ENCODE measurements at places on chromosomes 5 and 9.

DNA sequence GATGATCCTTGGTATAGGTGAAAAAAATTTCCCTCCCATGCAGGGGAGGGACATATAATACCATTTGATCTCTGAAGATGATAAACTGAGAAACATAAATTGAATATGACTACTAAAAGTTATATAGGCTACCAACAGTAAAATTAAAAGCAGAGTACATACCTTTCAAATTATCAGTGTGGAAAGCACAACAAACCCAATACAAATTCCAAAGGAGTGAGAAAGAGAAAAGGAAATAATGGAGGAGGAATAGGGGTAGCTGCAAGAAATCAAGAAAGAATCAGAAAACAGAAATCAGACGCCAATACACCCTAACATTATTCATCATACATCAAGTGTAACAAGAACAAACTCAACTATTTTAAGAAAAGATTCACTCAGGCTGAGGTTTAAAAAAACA is 17.7 kb downstream of the GNAQ start:
- no peak for DNase-seq

DNA sequence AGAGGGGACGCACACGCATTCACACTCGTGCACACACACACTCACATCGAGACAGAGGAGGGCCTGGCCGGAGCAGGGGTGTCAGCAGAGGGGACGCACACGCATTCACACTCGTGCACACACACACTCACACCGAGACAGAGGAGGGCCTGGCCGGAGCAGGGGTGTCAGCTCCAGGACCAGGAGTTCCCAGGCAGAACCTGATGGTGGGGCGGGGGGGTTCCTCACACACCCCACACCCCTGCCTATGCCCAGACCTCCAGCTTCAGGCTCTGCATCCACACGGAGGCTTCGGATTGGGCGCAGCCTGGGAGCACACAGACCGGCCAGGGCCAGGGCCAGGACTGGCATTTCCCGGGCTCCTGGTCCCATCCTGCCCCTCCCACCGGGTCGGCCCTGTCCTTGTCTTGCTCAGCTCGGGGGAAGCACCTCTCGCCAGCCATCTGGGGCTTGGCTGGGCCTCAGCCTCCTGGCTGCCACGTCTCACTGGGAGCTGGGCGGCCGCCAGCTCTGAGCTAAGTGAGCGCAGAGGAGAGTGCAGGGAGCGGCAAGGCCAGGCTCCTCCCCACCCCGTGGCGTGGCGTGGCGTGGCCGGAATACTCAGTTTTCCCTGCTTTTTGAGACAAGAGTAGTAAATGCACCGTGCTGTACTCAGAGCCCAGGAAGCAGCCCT is 31.3 kb downstream of the ADAMTS2 start:
- DNase-seq = no peak

GRCh38 chr5:173796721-173797495 is 91.2 kb upstream of the CPEB4 start:
- no peak for DNase-seq

GRCh38 chr5:34586117-34586885 is 69.8 kb upstream of the RAI14 start:
- DNase-seq = no peak

DNA sequence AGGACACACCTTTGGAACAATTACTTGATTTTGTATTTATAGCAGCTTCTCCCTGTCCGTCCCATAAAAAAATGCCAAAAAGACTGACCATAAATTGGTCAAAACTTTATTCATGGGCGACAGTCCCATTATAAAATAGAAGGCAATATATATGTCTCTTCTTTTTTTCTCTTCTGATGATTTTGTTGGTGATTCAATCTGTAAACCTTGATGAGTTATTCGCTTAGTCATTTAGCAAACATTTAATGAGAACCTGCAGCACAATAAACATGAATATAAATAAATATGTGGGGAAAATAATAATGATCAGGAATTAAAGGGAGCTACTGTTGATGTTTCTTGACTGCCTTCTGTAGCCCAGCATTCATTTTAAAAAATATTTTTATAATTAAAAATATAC is 356.4 kb upstream of the ACTBL2 start:
- no peak for DNase-seq

GRCh38 chr5:96148376-96148775 is 186.7 kb upstream of the ELL2 start:
- no peak for DNase-seq

GRCh38 chr9:2229109-2229721 is 214.1 kb downstream of the SMARCA2 start:
- no peak for DNase-seq

GRCh38 chr5:68746220-68746619 is 347.6 kb upstream of the SLC30A5 start:
- no peak for DNase-seq

- DNase-seq = no peak
These were observed 33.7 kb downstream of the USP20 start for GRCh38 chr9:129868872-129869486.

DNA sequence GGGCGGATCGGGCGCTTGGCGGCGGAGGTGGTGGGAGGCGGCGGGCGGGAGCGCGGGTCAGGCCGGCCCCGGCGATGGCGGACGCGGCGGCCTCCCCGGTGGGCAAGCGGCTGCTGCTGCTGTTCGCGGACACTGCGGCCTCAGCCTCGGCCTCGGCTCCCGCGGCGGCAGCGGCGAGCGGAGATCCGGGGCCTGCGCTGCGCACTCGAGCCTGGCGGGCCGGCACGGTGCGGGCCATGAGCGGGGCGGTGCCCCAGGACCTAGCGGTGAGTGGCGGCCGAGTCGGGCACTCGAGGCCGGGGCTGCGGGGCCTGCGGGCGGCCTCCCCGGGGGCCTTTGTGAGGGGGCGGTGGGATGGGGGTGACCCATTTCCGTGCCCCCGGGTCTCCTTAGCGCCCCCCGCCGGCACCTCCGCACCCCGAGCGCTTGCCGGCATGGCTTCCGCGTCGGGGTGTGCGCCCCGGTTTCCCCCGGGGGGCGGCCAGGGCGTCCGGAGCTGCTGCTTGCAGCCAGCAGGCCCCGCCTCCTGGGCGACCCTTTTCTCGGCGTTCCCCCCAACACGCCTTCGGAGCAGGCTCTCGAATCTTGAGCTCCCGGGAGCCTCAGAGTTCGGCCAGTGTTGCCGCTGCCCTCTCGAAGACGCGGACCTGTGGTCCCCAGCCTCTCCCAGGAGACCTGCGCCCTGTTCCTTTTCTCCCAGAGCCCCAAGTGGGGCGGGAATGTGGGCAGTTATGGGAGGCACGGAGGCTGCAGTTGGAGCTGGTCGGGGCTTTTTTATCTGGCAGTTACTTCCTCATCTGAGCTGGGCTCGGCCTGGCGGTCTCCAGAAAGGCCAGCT is 456 bp downstream of the KDM3B start:
- no peak for DNase-seq

- no peak for DNase-seq
These were observed 762.6 kb upstream of the SEMA6A start for GRCh38 chr5:117337064-117337749.

- DNase-seq = no peak
These were observed 38.2 kb upstream of the TEX48 start for GRCh38 chr9:114720086-114720676.

GRCh38 chr5:169956126-169956525 is 24.2 kb downstream of the INSYN2B start:
- no peak for DNase-seq

DNA sequence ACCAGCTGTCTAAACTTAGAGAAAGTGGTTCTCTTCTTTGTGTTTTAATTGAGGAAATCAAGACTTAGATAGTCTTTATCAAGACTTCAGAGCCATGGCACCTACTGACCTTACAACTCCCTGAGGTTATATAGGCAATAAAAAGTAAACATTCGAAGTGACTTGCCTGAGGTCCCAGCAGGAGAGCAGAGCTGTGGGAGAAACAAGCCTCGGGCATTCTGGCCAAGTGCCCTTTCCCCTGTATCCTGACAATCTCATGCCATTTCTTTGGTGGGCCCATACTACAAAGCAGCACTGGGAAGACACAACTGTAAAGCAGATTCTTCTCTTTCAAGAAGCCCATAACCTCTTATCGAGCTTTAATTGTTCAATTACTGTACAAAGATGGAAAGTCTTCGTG is 23.1 kb downstream of the FREM1 start:
- DNase-seq = no peak

DNA sequence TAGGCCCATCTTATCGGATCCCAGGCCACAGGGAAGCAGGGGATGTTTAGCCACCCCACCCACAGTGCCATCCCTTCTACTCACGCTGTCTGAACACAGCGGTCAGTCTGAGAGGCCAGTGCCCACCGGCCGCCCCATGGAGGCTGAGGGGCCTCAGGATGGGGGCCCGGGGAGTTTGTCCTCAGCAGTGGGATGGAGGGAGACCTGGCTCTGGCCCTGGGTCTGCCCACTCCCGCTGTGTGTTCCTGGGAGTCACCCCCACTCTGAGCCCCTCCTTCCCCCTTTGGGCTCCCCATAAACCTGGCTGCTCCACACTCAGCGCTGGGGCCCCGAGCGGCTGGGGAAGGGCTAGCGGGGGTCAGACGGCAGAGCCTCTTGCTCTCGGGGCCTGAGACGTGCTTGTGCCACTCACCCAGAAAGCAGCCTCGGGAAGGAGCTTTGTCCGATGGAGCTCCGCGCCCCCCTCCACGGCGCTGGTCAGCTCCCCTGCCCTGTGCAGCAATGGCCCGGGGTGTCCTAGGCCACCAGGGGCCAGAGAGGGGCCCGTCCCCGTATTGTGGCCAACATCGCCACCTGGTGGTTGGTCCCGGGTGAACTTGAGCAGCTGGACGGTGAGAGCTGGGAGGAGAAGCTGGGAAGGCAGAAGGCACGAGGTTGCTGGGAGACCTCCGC is 10.9 kb upstream of the LAMC3 start:
- no peak for DNase-seq

- DNase-seq = no peak
These were observed 27.0 kb downstream of the OSMR start for GRCh38 chr5:38872826-38873225.

DNA sequence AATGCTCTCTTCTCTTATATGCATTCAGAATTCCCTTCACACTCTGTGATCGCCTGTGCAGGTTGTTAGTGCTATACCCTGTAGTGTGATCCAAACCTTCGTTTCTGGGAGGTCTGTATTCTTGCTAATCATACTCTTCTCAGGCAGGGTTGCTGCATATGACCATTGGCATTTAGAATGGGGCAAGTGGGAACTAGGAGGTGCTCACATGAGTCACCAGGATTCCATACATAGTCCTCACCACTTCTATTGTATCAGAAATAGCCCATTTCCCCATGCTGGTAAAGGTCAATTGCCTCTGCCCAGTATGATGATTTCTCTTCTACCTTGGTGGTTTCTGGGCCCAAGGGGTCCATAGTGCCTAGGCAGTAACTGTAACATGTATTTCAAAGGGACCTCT is 443.5 kb upstream of the CDH6 start:
- no peak for DNase-seq

- DNase-seq = no peak
These were observed 166.8 kb upstream of the RFX3 start for GRCh38 chr9:3692606-3693005.

DNA sequence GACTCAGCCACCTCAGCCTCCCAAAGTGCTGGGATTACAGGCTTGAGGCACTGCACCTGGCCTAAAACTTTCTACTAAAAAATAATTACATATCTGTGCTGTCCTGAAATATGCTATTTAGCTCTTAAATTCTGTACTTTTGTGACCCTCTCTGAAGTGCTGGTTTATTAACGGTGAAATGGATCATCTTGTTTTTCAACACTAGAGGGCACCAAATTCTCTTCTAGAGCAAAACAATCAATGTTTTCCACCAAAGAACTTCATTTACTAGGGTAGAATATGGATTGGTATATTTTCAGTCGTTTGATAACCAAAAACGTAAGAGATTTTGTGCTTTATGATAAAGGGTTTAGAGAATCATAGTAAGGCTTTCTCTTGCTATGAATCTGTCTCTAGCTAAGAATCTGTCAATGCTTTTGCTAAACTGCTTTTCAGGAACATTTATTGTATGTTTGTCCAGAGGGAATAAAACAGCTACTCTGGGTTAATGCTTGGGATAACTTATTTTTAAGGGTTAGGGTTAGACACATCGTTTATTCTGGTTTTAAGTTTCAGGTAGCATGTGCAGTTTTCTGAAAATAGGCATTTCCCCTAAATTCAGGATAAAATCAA is 63.6 kb downstream of the RNF180 start:
- no peak for DNase-seq

GRCh38 chr9:83509402-83509801 is 28.8 kb downstream of the FRMD3 start:
- DNase-seq = no peak

DNA sequence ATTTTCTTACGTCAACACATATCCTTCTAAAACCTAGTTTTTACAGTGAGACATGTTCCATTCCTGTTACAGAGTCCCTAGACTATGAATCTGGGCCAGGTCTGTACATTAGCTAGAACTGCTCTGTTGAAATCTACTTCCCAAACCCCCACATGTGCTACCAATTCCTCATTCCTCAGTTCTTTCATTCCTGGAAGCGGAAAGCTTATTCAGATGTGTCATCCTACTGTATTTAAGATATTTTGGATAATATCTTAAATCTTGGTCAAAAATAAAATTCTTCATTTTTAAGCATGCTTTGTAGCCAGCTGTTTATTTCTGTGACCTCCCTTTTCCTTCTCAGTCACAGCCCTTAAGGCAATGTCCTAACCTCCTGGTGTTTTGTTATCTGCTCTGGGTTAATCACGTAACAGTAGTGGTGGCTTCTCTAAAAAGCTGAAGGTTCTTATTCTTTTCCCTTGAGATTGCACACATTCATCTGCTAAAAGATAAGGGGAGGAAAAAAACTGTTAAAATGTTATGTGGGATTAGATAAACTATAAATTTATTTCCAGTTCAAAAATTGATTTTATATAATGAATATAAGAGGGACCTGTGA is 35.6 kb downstream of the GLRX start:
- no peak for DNase-seq

GRCh38 chr9:125949703-125950460 is 202.7 kb downstream of the PBX3 start:
- no peak for DNase-seq

DNA sequence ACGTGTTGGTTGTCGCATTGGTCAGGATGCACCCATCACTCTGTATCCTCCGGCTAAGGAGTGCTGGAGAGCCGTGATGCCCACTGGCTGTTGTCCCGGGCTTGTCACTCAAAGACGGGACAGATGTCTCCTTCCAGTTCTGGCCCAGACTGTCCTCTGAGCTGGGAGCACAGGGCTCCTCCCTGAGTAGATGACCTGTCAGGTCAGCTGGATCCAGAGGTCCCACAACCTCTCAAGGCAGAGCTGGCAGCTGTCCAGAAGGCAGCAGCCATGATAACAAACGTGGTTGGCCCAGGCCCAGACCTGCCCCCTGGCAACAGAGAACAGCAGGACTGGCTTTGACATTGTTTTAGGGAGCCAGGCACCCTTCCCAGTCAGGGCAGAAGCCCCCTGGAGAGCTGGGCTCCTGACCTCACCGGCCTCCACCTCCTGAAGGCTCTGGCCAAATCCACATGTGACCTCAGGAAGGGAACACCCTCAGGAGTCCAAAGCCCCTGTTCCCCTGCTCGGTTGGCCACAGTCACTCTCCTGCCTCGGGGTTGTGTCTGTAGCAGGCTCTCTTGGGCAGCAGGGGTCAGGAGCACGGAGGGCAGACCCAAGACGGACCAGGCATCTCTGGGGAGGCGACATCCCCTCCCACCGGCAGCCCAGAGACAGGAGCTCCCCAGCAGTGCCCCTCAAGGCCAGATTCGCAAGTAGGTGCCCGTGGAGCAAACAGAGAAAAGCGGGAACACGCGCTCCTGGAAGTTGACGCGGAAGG is 10.3 kb downstream of the TRIM7 start:
- DNase-seq = no peak

All from GM12878 (cell line).